Small intestine (tissue), 16 donors: ENCODE measurements at places on chromosomes 11 and 22.

DNA sequence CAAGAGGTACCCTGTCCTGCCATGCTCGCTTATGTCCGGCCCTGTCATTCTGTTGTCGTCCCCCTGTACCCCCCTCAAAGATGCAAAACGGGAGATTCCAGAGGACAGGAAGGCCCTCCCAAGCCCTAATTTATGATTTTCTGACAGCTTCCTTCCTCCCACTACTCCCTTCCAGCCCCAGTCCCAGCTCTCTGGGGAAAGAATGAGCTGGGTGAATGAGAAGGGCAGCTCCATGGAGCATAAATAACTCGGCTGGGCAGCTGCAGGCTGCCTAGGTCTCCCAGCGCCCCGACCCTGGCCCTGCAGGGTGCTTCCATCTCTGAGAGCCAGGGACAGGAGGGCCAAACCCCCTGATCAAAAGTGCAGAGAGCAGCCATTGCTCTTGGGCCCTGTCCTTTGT, 3.9 kb upstream of the EMID1 start:
- DNase-seq, result peak; percentile 17

GRCh38 chr11:109196016-109196415, 226.0 kb upstream of the C11orf87 start:
- no peak for DNase-seq

- DNase-seq, result peak; percentile 49
Observed at GRCh38 chr11:111975076-111975806, 38.1 kb downstream of the DIXDC1 start.

DNA sequence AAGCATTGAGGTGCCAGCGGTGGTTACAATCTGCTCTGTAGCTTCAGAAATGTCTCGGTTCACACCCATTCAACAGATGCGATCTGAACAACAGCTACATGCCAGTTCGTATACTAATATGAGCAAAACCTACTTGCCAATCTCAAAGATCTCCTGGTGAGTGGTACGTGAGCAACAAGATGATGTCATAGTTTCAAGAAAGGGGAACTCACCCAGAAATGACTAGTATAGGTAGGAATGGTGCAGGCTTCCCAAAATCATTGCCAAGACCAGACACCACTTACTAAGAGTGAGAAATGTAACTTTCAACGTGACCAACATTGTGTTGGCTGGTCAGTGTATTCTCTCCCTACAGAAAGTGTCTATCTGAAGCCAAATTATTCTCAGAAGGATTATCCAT, 31.1 kb downstream of the OR6Q1 start:
- no peak for DNase-seq

GRCh38 chr11:1302461-1303125, 6.8 kb downstream of the TOLLIP start:
- no peak for DNase-seq

DNA sequence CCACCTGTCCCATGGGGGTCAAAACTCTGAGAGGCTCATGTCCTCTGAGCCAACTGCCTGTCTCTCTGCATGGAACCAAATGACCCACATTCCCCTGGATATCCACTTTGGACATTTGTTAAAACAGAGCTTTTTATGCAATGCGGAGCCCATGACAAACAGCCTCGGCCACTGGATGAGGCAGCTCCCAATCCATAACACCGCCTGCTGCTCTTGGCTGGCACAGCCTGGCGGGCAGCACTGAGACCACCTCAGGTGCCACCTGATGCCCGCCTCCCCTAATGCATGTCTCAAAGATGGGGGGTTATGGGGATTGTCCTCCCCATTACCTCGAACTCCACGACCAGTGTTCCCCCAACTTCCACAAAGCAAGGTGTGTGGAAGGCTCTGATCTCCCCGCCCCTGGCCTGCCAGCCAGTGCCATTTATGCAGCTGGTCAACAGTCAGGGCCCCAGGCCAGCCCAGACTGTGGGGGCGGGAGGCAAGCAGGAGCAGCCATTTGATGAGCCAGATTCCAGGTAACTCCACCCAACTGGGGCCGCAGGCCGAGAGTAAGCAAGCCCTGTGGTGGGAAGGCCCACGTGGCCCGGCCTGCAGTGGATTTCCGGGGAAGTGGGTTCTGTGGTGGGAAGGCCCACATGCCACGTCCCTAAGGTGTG, 84.2 kb downstream of the PHF21B start:
- DNase-seq, result no peak

- no peak for DNase-seq
Observed at GRCh38 chr11:28631148-28631547, 523.0 kb downstream of the METTL15 start.

GRCh38 chr11:121889186-121889585, 226.8 kb downstream of the BLID start:
- no peak for DNase-seq
